IPS DF 6.9 (cell line): ENCODE measurements at places on chromosomes 11 and 22.

GRCh38 chr11:35337136-35337913, 82.0 kb downstream of the SLC1A2 start:
- DNase-seq, result no peak

GRCh38 chr11:118536726-118537125, 5.7 kb downstream of the TMEM25 start:
- DNase-seq, result no peak

- DNase-seq, result no peak
Observed at GRCh38 chr11:84117394-84117793, 831.2 kb upstream of the CCDC90B start.

DNA sequence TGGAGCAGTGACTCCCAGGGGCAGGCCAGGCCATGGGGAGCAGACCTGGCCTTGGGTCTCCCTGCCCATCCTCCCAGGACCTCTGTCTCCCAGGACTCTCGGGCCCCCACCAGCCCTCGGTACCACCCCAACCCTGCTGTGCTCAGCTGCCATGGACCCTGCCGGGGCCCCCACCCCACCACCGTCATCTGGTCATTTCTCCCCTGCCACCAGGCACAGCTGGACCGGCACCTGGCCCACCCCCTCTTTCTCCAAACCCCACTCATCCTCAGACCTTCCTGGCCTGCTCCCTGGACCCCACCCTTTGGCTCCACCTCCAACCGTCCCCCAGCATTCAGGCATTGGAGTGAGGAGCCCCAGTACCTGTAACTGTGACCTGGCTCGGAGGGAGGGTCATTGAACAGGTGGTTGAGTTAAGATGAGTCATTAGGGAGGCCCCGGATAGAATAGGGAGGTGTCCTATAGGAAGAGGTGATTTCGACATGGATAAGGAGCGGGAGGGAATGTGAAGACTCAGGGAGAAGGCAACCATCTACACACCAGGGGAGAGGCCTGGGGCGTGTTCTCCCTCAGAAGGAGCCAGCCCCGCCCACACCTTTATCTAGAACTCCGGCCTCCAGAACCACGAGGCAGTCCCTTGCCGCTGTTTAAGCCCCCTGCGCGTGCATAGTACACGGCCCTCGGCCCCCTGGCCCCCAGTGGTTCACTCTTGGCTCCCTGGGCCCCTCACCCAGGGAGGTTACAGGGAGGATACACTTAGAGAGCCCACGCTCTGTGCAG, 1395.9 kb downstream of the BRD1 start:
- DNase-seq, result no peak

DNA sequence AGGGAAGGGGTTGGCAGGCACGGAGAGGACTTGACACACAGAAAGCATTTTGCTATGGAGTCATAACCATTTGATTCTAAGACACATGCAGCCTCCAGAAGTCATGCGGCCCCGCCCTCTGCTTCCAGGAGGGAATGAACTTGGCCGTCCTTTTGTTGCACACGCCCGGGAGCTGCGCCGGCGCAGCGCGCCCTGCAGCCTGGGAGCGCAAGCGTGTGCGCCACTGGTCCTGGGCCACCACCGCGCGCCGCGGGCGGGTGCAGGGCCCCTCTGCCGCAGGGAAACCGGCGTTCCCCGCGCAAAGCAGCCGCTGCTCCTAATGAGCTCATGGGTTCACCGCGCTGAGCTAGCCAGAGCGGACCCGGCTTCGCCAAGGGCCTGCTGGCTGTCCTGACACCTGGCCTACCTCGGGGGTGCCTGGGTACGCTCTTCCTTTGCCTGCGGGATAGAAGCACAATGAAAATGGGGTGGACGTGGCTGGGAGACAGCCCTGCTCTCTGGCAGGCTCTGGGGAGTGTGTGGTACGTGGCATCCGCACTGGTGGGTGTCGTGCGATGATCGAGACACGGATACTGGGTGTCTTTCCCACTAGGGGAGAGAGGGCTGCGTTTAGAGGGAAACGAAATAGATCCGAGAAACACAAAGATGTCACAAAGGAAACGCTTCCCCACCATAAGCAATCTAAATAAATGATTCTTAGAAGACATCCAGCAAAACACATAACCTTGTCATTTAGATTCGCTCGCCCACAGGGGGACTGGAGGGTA, 669 bp downstream of the MICAL3 start:
- no peak for DNase-seq

DNA sequence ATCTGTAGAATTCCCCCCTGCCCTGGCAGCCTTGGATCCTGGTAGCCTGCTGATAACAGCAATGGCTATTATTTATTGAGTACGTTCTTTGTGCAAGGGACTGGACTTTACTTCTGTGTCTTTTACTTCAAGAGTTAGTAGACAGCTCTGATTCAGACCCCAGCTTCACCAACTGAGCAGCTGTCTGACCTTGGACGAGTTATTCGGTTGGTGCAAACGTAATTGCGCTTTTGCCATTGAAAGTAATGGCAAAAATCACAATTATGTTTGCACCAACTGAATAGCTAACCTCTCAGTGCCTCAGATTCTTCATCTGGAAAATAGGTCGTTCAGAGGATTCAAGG, 108.9 kb downstream of the TIMP3 start:
- DNase-seq, result no peak
